ENCODE measurements at places on chromosomes 3 and 15. TPM values are rescaled to one million over a fixed set of nuclear protein-coding genes. Genes with fewer than 3 reads are reported as not detected.

Gene UCN2
- total RNA-seq: not detected

Gene UROC1
- not detected for total RNA-seq

Gene HRH1
- total RNA-seq: 2.3 TPM

Gene SEC22A
- total RNA-seq: 28.7 TPM

Gene CAND2
- 1.8 TPM for total RNA-seq

Gene TTLL13
- total RNA-seq: 0.13 TPM

Gene CA12
- 0.38 TPM for total RNA-seq

Gene PRTG
- total RNA-seq: 1.0 TPM

Gene CTXN2
- total RNA-seq: not detected

Gene MUSTN1
- 0.25 TPM for total RNA-seq
